Neuronal stem cell (in vitro differentiated cells): ENCODE measurements at places on chromosomes 3 and 15.
A peak's percentile ranks its signal among the peaks of the same experiment; 100 is the strongest.

DNA sequence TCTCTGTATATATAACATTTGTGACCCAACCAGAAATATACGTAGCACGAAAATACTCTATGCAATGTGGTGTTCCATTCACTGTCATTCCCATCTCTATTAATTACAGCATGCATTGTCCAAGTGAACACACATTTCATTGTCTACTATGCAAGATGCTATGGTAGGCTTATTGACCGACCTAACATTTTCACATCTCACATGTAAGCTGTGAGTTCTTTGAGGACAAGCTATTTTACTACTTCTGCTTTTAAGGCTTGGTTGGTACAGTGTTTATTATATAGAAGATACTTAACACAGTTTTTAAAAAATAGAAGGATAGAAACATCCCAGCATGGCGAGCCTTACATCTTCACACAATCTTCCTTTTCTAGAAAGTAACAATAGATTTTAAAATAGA is 164.4 kb downstream of the KLHL25 start:
- H3K27me3 ChIP-seq, result no peaks in the 10 kb centered on the region
- peaks cover 19% of the 10 kb centered on the region for H3K36me3 ChIP-seq
- DNase-seq, result no peak
- H3K27ac ChIP-seq, result no peak overlapping the region

GRCh38 chr3:159881208-159881607 is 107.4 kb upstream of the IL12A start:
- no peaks in the 10 kb centered on the region for H3K36me3 ChIP-seq
- H3K27me3 ChIP-seq, result no peaks in the 10 kb centered on the region
- no peak overlapping the region for H3K27ac ChIP-seq
- H3K4me3 ChIP-seq, result no peak overlapping the region
- peaks cover 18% of the 10 kb centered on the region for H3K4me1 ChIP-seq

- no peaks in the 10 kb centered on the region for H3K4me1 ChIP-seq
- no peak overlapping the region for H3K4me3 ChIP-seq
- no peak overlapping the region for H3K27ac ChIP-seq
- H3K36me3 ChIP-seq, result no peaks in the 10 kb centered on the region
- no peaks in the 10 kb centered on the region for H3K27me3 ChIP-seq
Observed at GRCh38 chr3:21618695-21619094, 132.3 kb downstream of the ZNF385D start.

- H3K36me3 ChIP-seq, result no peaks in the 10 kb centered on the region
- peaks cover 4% of the 10 kb centered on the region for H3K4me1 ChIP-seq
- no peak overlapping the region for H3K4me3 ChIP-seq
- no peak overlapping the region for H3K27ac ChIP-seq
- DNase-seq, result no peak
Observed at GRCh38 chr15:72797834-72798233, 14.3 kb upstream of the ADPGK start.

- no peak overlapping the region for H3K4me3 ChIP-seq
- DNase-seq, result no peak
- H3K27ac ChIP-seq, result no peak overlapping the region
- peaks cover 1% of the 10 kb centered on the region for H3K4me1 ChIP-seq
Observed at GRCh38 chr15:52224211-52224610, 33.0 kb upstream of the GNB5 start.

DNA sequence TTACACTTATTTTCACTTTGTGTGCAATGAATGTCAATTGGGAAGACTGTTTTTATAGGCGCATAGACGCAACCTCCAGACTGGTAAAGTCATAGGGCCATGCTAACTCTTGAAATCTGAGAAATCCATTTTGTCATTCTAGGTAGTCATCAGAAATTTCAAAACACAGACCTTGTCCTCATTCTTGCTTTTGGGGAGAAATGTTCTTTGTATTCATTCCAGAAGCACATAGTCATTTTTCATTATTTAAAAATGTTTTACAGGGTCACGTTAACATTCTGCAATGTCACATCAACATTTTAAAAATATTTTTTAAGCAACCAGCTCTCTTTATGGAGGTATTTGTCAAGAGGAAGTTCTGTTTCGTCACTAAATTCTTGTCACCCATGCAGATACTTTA is 898.4 kb downstream of the PDCD6IP start:
- no peak overlapping the region for H3K27ac ChIP-seq
- H3K4me1 ChIP-seq, result no peaks in the 10 kb centered on the region
- H3K27me3 ChIP-seq, result no peaks in the 10 kb centered on the region
- H3K4me3 ChIP-seq, result no peak overlapping the region
- H3K36me3 ChIP-seq, result no peaks in the 10 kb centered on the region

DNA sequence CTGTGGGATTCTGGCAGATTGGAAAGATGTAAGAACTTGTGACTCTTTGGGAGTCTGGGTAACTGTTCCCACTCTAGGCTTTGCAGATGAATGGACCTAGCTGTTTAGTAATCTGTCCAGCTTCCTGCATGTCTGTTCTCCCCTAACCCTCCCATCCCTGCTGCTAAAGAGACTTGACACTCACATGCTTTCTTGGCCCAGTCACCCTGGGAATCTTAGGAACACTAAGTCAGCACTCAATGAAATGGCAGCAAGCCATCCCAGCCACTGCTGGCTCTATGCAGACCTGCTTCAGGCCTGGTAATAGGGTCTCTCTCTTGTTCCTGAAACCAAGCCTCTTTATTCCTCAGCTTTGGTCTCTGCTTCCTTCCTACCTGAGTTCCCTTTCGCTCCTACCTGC is 63.7 kb upstream of the THSD4 start:
- no peak overlapping the region for H3K4me3 ChIP-seq
- DNase-seq, result no peak
- no peaks in the 10 kb centered on the region for H3K27me3 ChIP-seq
- peaks cover 3% of the 10 kb centered on the region for H3K4me1 ChIP-seq
- H3K27ac ChIP-seq, result no peak overlapping the region

DNA sequence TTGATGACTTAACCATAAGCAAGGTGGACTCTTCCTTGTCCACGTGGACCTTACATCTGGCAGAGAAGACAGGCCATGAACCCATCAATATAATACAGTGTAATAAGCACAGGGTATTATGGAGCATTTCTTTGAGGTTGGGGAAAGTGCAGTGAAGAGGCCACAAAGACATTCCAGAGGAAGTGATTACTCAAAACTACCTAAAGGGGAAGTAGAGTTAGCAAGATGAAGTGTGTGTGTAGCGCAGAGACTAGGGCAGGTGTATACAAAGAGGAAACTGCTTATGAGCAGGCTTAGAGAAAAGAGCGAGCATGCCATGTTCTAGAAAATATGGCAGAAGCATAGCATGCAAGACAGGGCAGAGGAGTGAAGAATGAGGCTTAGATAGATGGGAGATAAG is 17.9 kb downstream of the CP start:
- H3K4me3 ChIP-seq, result no peak overlapping the region
- no peak overlapping the region for H3K27ac ChIP-seq
- DNase-seq, result no peak
- H3K4me1 ChIP-seq, result peaks cover 3% of the 10 kb centered on the region

- DNase-seq, result no peak
- H3K36me3 ChIP-seq, result no peaks in the 10 kb centered on the region
- no peak overlapping the region for H3K27ac ChIP-seq
- H3K4me3 ChIP-seq, result no peak overlapping the region
Observed at GRCh38 chr15:41978534-41978933, 6.2 kb upstream of the EHD4 start.

- DNase-seq, result no peak
- no peaks in the 10 kb centered on the region for H3K4me1 ChIP-seq
- H3K27ac ChIP-seq, result no peak overlapping the region
- H3K4me3 ChIP-seq, result no peak overlapping the region
Observed at GRCh38 chr15:74799255-74799855, 13.3 kb upstream of the LMAN1L start.

DNA sequence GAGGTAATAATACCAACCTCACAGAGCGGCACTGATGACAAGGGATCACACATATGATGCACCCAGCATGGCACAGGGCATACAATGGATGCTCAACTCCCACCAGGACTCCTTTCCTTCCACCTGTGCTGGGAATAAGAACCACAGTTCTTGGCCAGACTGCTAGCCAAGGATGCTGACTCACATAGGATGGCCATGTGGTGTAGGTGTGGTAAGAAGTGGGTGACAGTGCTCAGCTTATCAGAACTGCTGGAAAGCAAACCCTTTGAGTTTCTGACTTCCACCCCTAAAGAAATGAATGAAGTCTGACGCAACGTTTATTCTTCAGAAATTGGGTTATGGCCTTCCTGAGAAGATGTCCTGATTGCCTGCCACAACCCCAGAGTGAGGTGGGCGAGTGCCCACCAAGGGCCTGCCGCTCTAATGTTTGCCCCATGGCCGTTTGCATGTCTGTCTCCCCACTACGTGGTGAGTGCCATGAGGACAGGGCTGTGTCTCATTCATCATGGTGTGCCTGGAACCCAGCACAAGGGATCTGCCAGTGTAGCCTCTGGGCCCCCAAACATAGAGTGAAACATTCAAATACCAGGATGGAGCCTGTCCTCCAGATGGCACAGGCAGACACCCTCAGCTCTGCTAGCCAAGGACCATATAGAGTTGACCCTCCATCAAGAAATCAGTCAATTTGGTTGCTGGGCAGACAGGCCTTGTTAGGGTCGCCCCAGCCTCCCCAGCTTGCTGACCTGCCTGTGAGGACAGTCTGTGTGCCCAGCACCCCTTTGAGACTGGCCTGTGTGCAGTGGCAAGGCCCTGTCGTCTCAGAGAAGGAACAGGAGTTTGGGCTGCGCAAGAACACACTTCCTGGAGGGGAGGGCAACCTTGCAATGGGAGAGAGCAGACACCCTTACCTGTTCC is 57.6 kb upstream of the SLCO2A1 start:
- no peak overlapping the region for H3K27ac ChIP-seq
- no peak for DNase-seq
- no peaks in the 10 kb centered on the region for H3K27me3 ChIP-seq
- no peaks in the 10 kb centered on the region for H3K36me3 ChIP-seq
- peak overlapping the region; percentile 2 for H3K4me3 ChIP-seq

GRCh38 chr15:41926185-41927056 is 32.6 kb upstream of the SPTBN5 start:
- H3K27me3 ChIP-seq, result no peaks in the 10 kb centered on the region
- peaks cover 7% of the 10 kb centered on the region for H3K4me1 ChIP-seq
- no peak for DNase-seq
- H3K4me3 ChIP-seq, result no peak overlapping the region
- no peak overlapping the region for H3K27ac ChIP-seq

DNA sequence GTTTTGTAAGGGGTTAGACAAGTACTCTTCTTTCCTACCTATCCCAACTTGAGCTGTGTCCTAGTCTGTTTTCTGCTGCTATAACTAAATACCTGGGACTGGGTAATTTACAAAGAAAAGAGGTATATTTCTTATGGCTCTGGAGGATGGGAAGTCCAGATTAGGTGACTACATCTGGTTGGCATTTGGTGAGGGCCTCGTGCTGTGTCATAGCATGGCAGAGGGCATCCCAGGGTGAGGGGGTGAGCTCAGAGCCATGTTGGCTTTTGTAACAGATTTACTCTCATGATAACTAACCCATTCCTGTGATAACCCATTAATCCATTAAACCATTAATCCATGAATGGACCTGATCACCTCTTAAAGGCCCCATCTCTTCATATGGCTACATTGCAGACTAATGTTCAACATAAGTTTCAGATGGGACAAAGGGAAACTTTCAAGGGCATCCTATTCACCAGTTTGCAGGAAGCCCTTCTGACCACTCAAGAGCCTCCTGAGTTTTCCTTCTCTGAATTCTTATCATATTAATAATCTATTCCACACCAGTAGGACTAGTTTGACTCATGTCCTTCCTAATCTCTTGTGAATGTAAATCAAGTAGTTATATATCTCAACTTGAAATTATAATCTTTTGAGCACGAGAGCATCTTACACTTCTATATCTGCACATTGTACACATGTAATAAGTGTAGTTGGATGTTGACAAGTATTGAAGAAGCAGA is 185.7 kb upstream of the ZPLD1 start:
- no peaks in the 10 kb centered on the region for H3K36me3 ChIP-seq
- DNase-seq, result no peak
- H3K27ac ChIP-seq, result no peak overlapping the region
- no peak overlapping the region for H3K4me3 ChIP-seq

- no peak for DNase-seq
- H3K27me3 ChIP-seq, result no peaks in the 10 kb centered on the region
- H3K36me3 ChIP-seq, result peaks cover 2% of the 10 kb centered on the region
- no peaks in the 10 kb centered on the region for H3K4me1 ChIP-seq
- no peak overlapping the region for H3K4me3 ChIP-seq
Observed at GRCh38 chr15:62369454-62369853, 204.4 kb upstream of the C2CD4B start.

DNA sequence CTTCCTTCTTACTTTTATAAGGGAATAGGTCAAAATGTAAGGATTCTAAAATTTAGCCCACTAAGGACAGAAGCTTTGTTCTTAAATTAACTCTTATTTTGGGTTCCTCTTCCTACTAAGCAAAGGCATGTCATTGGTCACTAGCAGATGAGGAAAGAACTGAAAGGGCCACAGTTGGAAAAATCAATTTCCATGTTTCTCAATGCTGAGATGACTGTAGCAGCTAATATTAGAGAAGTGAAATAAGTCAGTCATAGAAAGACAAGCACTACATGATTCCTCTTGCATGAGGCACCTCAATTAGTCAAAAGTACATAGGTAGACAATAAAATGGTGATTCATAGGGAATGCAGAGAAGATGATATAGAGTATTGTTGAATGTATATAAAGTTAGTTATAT is 353.7 kb downstream of the RSL24D1 start:
- DNase-seq, result no peak
- H3K4me3 ChIP-seq, result no peak overlapping the region
- H3K4me1 ChIP-seq, result peaks cover 2% of the 10 kb centered on the region
- no peaks in the 10 kb centered on the region for H3K27me3 ChIP-seq
- H3K27ac ChIP-seq, result no peak overlapping the region

GRCh38 chr3:161977063-161977462 is 480.5 kb downstream of the OTOL1 start:
- H3K36me3 ChIP-seq, result no peaks in the 10 kb centered on the region
- H3K27me3 ChIP-seq, result no peaks in the 10 kb centered on the region
- peaks cover 2% of the 10 kb centered on the region for H3K4me1 ChIP-seq
- no peak overlapping the region for H3K27ac ChIP-seq
- DNase-seq, result no peak

- H3K4me3 ChIP-seq, result no peak overlapping the region
- H3K4me1 ChIP-seq, result no peaks in the 10 kb centered on the region
- H3K27me3 ChIP-seq, result no peaks in the 10 kb centered on the region
- no peaks in the 10 kb centered on the region for H3K36me3 ChIP-seq
- DNase-seq, result no peak
- H3K27ac ChIP-seq, result no peak overlapping the region
Observed at GRCh38 chr3:188220097-188220788, 66.3 kb downstream of the LPP start.

- H3K36me3 ChIP-seq, result no peaks in the 10 kb centered on the region
- H3K4me3 ChIP-seq, result peak overlapping the region; percentile 86
- H3K4me1 ChIP-seq, result peaks cover 14% of the 10 kb centered on the region
Observed at GRCh38 chr15:31328969-31329639, 2.5 kb downstream of the KLF13 start.

GRCh38 chr3:127673191-127674100 is 694 bp downstream of the ABTB1 start:
- DNase-seq, result no peak
- H3K36me3 ChIP-seq, result peaks cover 1% of the 10 kb centered on the region
- peaks cover 7% of the 10 kb centered on the region for H3K4me1 ChIP-seq
- no peak overlapping the region for H3K27ac ChIP-seq
- H3K27me3 ChIP-seq, result peaks cover 5% of the 10 kb centered on the region

- DNase-seq, result no peak
- H3K4me3 ChIP-seq, result no peak overlapping the region
- H3K27ac ChIP-seq, result no peak overlapping the region
- H3K36me3 ChIP-seq, result no peaks in the 10 kb centered on the region
- H3K27me3 ChIP-seq, result no peaks in the 10 kb centered on the region
Observed at GRCh38 chr3:54557538-54558428, 370.1 kb downstream of the LRTM1 start.
